ENCODE measurements at places on chromosomes 5 and 9.

DNA sequence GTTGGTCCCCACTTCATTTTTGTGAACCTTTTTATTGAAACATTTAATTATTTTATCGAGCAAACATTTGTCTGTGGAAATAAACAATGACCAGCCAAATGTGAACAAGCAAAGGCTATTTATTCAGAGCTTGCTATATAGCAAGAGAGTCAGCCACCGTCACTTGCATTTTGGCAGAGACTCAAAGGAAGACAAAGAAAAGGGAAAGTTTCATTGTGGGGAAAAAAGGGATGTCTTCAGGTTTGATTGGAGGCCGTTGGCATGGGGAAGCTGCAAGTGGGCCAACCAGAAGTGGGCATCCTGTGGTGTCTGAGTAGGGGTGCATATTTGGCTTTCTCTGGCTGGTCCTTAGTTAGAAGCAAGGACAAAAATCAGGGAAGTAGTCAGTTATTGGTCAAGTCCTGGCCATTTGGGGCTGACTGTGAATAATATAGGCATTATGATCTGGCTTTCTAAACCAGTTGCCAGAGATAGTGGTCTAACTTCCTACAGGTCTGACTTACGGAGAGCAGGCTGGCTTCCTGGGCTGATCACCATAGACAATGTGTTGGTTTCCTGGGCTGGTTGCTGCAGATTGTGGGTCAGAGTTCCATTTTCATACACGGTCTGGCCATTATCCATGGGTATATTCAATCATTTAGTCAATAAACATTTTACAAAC lies 16.6 kb downstream of the ENC1 start:
- no peak for DNase-seq
- H3K36me3 ChIP-seq, result no peaks in the 10 kb centered on the region
- H3K4me1 ChIP-seq, result no peaks in the 10 kb centered on the region
- H3K4me3 ChIP-seq, result no peak overlapping the region
- H3K27ac ChIP-seq, result no peak overlapping the region

GRCh38 chr9:96169484-96169883 lies 132.5 kb downstream of the HSD17B3 start:
- no peak for DNase-seq
- H3K36me3 ChIP-seq, result no peaks in the 10 kb centered on the region
- H3K27me3 ChIP-seq, result no peaks in the 10 kb centered on the region
- no peak overlapping the region for H3K4me3 ChIP-seq
- H3K27ac ChIP-seq, result no peak overlapping the region

DNA sequence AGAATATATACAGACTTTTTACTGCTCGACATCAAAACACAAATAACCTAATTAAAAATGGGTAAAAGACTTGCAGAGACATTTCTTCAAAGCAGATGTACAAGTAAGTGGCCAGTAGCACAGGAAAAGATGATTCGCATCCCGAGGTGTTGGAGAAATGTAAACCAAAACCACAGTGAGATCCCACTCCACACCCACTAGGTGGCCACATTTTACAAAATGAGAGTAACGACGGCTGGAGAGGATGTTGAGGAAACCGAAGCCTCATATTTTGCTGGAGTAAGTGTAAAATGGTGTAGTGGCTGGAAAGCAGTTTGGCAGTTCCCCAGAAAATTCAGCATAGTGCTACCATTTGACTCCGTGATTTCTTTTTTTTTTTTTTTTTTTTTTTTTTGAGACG lies 21.3 kb upstream of the GBGT1 start:
- no peaks in the 10 kb centered on the region for H3K36me3 ChIP-seq
- peaks cover 18% of the 10 kb centered on the region for H3K27me3 ChIP-seq
- H3K4me1 ChIP-seq, result peaks cover 8% of the 10 kb centered on the region
- DNase-seq, result peak; percentile 58

GRCh38 chr9:105686936-105687335 lies 7.4 kb upstream of the TMEM38B start:
- no peak for DNase-seq
- no peak overlapping the region for H3K27ac ChIP-seq
- no peaks in the 10 kb centered on the region for H3K4me1 ChIP-seq

DNA sequence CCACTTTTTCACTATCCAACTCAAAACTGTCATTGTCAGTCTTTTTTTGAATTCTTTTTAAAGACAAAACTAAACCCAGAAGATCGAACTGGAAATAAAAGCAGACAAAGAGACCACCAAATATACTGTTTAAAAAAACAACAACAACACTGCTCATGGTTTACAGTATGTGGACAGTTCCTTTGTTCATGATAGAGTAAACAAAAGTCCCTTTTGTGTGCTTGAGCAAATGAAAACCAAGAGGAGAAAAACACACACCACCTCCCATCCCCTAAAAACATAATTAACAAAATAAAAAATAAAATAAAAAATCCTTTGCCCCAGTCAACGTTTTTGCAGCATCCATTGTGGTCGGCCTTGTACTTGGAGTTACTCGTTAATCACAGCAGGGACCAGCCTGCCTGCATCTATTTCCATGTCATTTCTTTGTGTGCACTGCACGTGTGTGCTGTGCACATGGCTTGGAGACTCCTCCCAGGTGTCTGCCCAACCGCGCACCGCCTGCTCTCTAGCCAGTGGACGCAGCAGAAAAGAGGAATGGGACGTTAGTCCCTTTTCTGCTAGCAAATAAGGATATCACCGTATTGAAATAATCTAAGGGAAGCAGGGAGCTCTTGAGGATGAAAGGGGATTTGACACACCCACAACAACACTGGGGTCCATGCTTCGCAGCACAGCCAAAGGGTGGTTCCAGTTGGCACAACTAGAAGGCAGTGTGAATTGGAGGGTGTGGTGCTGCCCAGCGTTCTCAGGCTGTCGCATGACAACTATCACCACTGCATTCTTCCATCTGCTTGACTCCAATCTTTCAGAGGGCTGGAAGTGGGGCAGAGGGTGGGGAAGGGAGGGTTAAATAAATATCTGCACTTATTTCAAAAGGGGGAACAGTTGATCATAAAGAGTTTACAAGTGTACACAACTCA lies 130.0 kb downstream of the SEMA6A start:
- H3K4me3 ChIP-seq, result no peak overlapping the region
- no peak for DNase-seq
- H3K27ac ChIP-seq, result no peak overlapping the region
- H3K4me1 ChIP-seq, result no peaks in the 10 kb centered on the region

DNA sequence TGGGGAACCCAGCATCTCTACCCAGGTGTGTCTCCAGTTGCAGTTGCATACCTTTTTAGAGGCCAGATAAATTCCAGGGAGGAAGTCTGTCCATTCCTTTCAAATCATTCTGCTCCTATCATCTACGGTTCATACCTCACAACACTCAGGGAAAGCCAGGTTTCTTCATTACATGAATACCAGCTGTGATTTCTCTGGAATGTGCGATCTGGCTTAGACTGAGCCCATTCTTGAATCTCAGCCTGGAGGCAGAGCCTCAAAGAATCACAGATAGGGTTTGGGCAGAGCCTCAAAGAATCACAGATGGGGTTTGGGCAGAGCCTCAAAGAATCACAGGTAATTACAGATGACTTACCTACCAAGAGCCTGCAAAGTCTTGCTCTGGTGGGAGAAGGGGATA lies 7.2 kb downstream of the P4HA2 start:
- H3K4me3 ChIP-seq, result no peak overlapping the region
- H3K27me3 ChIP-seq, result peaks cover 5% of the 10 kb centered on the region
- no peaks in the 10 kb centered on the region for H3K36me3 ChIP-seq
- no peak for DNase-seq
- no peak overlapping the region for H3K27ac ChIP-seq

GRCh38 chr9:89701221-89701798 lies 96.5 kb downstream of the GADD45G start:
- no peaks in the 10 kb centered on the region for H3K27me3 ChIP-seq
- peak; percentile 86 for DNase-seq
- peaks cover 17% of the 10 kb centered on the region for H3K4me1 ChIP-seq
- H3K4me3 ChIP-seq, result peak overlapping the region; percentile 19
- H3K36me3 ChIP-seq, result no peaks in the 10 kb centered on the region
- H3K27ac ChIP-seq, result no peak overlapping the region

GRCh38 chr9:106615118-106615889 lies 247.7 kb upstream of the ZNF462 start:
- no peaks in the 10 kb centered on the region for H3K36me3 ChIP-seq
- DNase-seq, result no peak
- no peak overlapping the region for H3K27ac ChIP-seq

GRCh38 chr9:76289042-76289441 lies 105.2 kb downstream of the RFK start:
- no peak for DNase-seq
- no peaks in the 10 kb centered on the region for H3K27me3 ChIP-seq
- no peaks in the 10 kb centered on the region for H3K36me3 ChIP-seq
- H3K27ac ChIP-seq, result no peak overlapping the region
- no peaks in the 10 kb centered on the region for H3K4me1 ChIP-seq

DNA sequence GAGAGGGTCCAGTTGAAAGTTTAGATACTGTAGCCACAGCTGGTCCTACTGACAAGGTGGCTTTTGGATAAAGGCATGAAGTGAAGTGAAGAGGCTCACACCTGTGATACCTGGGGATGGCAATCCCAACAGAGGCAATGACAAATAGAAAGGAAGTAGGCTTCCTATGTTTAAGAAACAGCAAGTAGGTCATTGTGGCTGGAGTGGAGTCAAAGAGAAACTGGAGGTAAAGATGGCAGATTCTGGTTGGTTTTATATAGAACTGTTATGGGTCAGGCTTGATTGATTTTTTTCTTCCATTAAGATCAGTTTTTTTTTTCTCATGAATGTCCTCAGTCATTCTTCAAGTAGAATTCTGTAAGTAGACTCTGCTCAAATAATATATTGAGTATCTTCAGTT lies 79.5 kb downstream of the ANXA1 start:
- no peaks in the 10 kb centered on the region for H3K4me1 ChIP-seq
- H3K36me3 ChIP-seq, result no peaks in the 10 kb centered on the region
- H3K27ac ChIP-seq, result no peak overlapping the region
- no peak overlapping the region for H3K4me3 ChIP-seq
- DNase-seq, result no peak
- H3K27me3 ChIP-seq, result no peaks in the 10 kb centered on the region

Data from B cell (primary cell).